ENCODE measurements at places on chromosomes 3 and 15. TPM values are rescaled to one million over a fixed set of nuclear protein-coding genes. Genes with fewer than 3 reads are reported as not detected.

The TMEM45A gene
- 39.0 TPM for total RNA-seq

The MME gene
- 267 TPM for total RNA-seq

The C2CD4A gene
- 0.12 TPM for total RNA-seq

The PLA2G4E gene
- total RNA-seq, result not detected

The PRR20G gene
- not detected for total RNA-seq

The TM4SF18 gene
- 0.37 TPM for total RNA-seq

The PIK3CA gene
- total RNA-seq, result 42.8 TPM

The C3orf70 gene
- 1.4 TPM for total RNA-seq

The CPLX3 gene
- not detected for total RNA-seq

The ZIC1 gene
- total RNA-seq, result not detected

All from uterine smooth muscle cell (primary cell).